Activated naive CD4-positive, alpha-beta T cell treated with anti-CD3 and anti-CD28 coated beads, Interleukin-2, amount 10 ng/mL, durations not matched to agents 7 days and 5 days (primary cell): ENCODE measurements at places on chromosomes 6 and 20.
A peak's percentile ranks its signal among the peaks of the same experiment; 100 is the strongest.

DNA sequence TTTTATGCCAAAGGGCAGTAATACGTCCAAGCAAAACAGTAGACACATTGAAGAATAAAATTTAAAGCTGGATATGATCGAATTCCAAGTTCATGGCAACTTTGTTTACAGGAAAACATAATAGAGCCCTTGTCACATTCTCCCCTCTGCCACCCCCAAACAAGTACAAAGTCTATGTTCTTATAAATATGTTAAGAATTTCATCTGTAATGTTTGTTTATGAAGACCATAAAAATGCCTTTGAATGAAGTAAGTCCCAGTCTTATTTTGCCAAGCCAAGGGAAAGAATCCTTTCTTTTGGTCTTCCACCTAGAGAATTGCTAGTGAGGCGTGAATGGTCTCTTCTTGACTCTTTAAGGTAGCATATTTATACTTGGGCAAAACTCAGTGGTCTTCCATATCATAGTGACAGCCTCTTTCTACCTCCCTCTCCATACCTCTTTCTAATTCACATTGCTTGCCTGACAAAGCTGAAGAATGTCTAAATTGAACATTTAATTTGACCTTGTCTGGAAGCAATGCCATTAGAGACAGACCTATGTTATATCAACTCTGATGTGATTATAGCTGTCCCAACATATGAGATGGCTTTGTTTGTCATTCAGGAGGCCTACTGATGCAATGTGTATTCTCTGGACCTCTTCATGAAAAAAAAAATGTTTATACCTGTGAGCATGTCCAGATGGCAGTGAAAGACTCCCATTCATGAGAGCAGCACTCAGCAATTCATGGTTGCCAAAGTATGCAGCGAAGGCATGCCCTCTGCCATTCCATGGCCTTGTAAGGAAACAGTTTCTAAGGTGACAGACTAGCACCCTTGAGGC, 70.6 kb upstream of the CCN2 start:
- no peaks in the 10 kb centered on the region for H3K36me3 ChIP-seq
- H3K27me3 ChIP-seq, result no peaks in the 10 kb centered on the region
- no peak overlapping the region for H3K27ac ChIP-seq
- H3K4me3 ChIP-seq, result no peak overlapping the region

GRCh38 chr6:52522655-52523054, 54.2 kb downstream of the TRAM2 start:
- no peak overlapping the region for H3K4me3 ChIP-seq
- no peak for DNase-seq
- no peaks in the 10 kb centered on the region for H3K4me1 ChIP-seq
- H3K27ac ChIP-seq, result no peak overlapping the region
- no peaks in the 10 kb centered on the region for H3K27me3 ChIP-seq
- H3K36me3 ChIP-seq, result no peaks in the 10 kb centered on the region

DNA sequence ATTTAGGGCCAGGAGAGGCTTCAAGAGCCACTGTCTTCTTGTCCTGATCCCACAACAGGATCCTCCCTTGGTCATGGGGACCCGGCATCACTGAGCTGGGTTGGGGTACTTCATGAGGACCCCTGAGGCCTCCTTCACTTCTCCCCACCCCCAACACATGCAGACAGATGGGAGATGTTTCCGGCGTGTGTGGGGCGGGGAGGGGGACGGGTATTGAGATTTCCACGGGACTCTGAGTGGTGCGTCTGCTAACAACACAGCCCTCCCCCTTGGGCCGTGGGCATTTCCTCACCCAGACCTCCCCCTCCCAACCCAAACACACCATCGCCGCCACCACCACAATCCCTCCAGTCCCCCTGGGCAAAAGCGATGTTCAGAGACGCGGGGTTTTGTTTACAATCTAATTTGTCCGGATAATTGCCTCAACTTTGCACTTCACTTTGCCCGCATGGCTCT, 906 bp upstream of the FOXP4 start:
- H3K27ac ChIP-seq, result peak overlapping the region; percentile 31
- peaks cover 2% of the 10 kb centered on the region for H3K36me3 ChIP-seq
- H3K4me3 ChIP-seq, result peak overlapping the region; percentile 68

DNA sequence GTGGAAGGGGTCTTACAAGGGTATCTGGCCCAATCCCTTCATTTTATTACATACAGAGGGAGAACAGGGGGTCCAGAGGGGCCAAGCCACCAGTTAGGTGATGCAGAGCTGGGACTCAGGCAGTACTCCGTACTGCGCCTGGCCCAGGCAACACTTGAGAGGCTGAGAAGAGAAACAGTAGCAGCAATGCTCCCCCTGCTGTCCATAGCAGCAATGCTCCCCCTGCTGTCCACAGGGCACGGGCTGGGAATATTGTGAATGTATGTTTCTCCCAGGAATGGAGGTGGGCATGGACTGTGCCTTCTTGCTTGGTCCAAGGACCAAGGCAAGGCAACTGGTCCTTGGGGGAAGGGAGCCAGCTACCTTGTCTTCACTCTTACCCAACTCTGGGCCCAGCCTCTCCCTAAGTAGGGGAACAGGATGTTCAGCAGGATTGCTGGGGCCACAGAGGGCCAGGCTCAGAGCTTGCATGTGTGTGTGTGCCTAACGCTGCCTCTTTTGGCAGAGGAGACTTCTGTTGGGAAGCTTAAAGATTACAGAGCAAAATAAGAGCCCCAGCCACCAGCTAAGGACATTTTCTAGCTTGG, 14.8 kb upstream of the FAM83C start:
- H3K27me3 ChIP-seq, result no peaks in the 10 kb centered on the region
- H3K4me1 ChIP-seq, result peaks cover 32% of the 10 kb centered on the region
- no peak overlapping the region for H3K4me3 ChIP-seq
- DNase-seq, result peak; percentile 45
- H3K36me3 ChIP-seq, result peaks cover 3% of the 10 kb centered on the region

GRCh38 chr6:85452441-85452881, 2.6 kb downstream of the NT5E start:
- peaks cover 46% of the 10 kb centered on the region for H3K4me1 ChIP-seq
- peaks cover 85% of the 10 kb centered on the region for H3K27me3 ChIP-seq
- no peaks in the 10 kb centered on the region for H3K36me3 ChIP-seq

- no peak overlapping the region for H3K4me3 ChIP-seq
- no peaks in the 10 kb centered on the region for H3K4me1 ChIP-seq
- H3K36me3 ChIP-seq, result no peaks in the 10 kb centered on the region
- no peak overlapping the region for H3K27ac ChIP-seq
- peaks cover 13% of the 10 kb centered on the region for H3K27me3 ChIP-seq
Observed at GRCh38 chr6:72406517-72406916, 215.3 kb upstream of the KCNQ5 start.

- H3K36me3 ChIP-seq, result peaks cover 34% of the 10 kb centered on the region
- peak overlapping the region; percentile 97 for H3K4me3 ChIP-seq
- H3K4me1 ChIP-seq, result peaks cover 20% of the 10 kb centered on the region
- peaks cover 10% of the 10 kb centered on the region for H3K27me3 ChIP-seq
- no peak for DNase-seq
Observed at GRCh38 chr6:37168811-37169495, 999 bp upstream of the PIM1 start.

DNA sequence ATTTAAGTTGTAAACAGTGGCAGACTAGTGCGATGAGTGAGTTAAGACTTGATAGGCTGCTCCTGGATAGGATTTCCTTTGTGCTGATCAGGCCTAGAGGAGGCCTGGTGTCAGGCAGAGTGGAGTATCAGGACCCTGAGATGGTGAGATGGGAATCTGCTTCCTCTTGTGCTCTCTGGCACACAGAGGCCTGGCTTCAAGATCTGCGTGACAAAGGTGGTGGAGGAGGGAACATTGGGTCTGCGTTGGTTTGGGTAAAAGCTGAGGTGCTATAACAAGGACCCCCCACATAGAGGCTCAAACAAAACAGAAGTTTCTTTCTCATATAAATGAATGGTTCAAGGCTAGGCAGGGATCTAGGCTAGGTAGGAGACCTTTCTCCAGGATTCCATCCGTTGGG, 20.3 kb downstream of the SCAND1 start:
- H3K4me1 ChIP-seq, result peaks cover 16% of the 10 kb centered on the region
- no peak overlapping the region for H3K27ac ChIP-seq
- H3K4me3 ChIP-seq, result no peak overlapping the region

DNA sequence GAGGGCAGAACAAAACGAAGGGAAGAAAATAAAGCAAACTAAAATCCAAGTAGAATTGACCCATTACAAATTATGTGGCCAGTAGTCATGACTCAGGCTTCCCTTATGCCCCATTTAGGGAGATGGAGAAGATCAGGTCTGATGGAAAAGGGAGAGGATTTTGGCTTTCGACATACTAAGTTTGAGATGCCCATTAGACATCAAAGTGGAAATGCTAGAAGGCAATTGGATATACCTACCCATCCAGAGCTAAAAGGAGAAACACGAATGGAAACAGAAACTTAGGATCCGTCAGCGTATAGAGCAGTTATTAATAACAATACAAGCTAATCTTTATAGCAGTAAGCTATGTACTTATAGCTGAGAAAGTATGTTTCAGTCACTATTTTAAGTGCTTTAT, 4.8 kb downstream of the TRPC4AP start:
- peaks cover 18% of the 10 kb centered on the region for H3K36me3 ChIP-seq
- H3K27me3 ChIP-seq, result no peaks in the 10 kb centered on the region
- H3K4me3 ChIP-seq, result no peak overlapping the region
- no peak for DNase-seq
- H3K27ac ChIP-seq, result no peak overlapping the region

DNA sequence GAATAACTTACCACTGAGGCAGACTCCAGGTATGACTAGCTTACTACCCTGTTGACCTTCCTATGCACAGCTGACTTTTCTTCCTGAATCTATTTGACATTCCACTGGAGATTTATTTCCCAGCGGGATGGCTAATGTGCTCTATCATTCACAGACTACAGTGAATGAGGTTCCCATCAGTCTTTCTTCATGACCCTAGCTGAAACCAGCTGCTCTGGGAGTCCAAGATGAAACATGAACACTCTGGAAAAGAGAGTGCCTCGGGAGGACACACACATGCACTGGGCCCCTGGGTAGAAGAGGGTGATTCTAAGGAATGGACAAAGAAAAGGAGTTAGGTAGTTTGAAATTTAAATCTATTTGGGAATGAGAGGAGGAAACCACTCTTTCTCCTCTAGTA, 82.6 kb upstream of the DST start:
- no peaks in the 10 kb centered on the region for H3K36me3 ChIP-seq
- no peaks in the 10 kb centered on the region for H3K4me1 ChIP-seq

DNA sequence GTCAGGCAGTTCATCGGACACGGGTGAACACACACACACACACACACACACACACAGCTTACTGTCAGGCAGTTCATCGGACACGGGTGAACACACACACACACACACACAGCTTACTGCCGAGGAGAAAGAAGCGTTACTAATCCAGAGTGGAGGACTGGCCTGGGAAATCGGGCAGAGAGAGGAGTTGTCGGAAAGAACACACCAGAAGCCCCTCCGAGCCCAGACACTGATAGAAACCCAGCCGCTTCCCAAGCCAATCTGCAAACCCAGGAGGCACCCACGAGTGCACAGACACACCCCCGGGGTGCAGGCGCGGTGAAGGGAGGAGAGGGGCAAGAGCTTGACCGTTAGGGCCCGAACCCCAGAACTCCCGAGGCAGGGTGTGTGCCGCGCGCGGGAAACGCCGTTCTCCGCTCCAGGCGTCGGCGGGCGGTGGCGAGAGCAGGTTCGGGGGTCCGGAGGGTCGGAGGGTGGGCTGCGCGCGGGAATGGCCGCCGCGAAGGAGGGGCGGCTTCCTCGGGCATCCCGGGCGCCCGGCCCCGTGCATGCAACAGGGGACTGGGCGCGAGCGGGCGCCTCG, 636 bp downstream of the ELOVL2 start:
- H3K27me3 ChIP-seq, result peaks cover 50% of the 10 kb centered on the region
- peaks cover 15% of the 10 kb centered on the region for H3K4me1 ChIP-seq
- H3K27ac ChIP-seq, result no peak overlapping the region
- H3K4me3 ChIP-seq, result peak overlapping the region; percentile 60
- DNase-seq, result no peak

DNA sequence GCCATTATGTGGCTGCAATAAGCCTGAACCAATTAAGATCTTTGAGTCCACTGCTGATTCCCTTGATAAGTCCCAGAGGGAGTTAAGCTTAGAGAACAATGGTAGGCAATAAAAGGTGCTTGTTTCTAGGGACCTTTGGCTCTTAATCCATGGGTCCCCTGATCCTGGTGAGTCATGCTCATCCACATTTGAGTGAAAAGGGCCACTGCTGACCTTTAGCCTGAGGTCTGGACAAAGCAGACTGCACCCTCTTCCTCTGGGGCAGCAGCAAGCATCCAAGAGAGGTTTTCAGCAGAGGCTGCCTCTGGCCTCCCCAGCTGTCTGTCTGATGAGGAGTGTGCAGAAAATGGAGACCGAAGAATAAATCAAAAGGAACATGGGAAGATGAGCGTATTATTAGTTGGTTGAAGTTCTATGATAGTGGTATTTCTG, 16.1 kb upstream of the SCGN start:
- no peak for DNase-seq
- H3K4me1 ChIP-seq, result no peaks in the 10 kb centered on the region
- H3K4me3 ChIP-seq, result no peak overlapping the region
- no peaks in the 10 kb centered on the region for H3K36me3 ChIP-seq
- H3K27ac ChIP-seq, result no peak overlapping the region
- H3K27me3 ChIP-seq, result peaks cover 17% of the 10 kb centered on the region

GRCh38 chr6:17277256-17277655, 3.9 kb upstream of the RBM24 start:
- H3K4me1 ChIP-seq, result peaks cover 10% of the 10 kb centered on the region
- peaks cover 41% of the 10 kb centered on the region for H3K27me3 ChIP-seq
- H3K36me3 ChIP-seq, result peaks cover 1% of the 10 kb centered on the region
- no peak overlapping the region for H3K4me3 ChIP-seq
- no peak overlapping the region for H3K27ac ChIP-seq

GRCh38 chr6:78614961-78615360, 252.4 kb upstream of the IRAK1BP1 start:
- H3K27me3 ChIP-seq, result no peaks in the 10 kb centered on the region
- DNase-seq, result no peak
- no peaks in the 10 kb centered on the region for H3K36me3 ChIP-seq
- H3K4me1 ChIP-seq, result no peaks in the 10 kb centered on the region

GRCh38 chr6:25193460-25194171, 85.6 kb upstream of the CARMIL1 start:
- no peak overlapping the region for H3K4me3 ChIP-seq
- DNase-seq, result no peak
- no peaks in the 10 kb centered on the region for H3K4me1 ChIP-seq
- peaks cover 9% of the 10 kb centered on the region for H3K27me3 ChIP-seq

DNA sequence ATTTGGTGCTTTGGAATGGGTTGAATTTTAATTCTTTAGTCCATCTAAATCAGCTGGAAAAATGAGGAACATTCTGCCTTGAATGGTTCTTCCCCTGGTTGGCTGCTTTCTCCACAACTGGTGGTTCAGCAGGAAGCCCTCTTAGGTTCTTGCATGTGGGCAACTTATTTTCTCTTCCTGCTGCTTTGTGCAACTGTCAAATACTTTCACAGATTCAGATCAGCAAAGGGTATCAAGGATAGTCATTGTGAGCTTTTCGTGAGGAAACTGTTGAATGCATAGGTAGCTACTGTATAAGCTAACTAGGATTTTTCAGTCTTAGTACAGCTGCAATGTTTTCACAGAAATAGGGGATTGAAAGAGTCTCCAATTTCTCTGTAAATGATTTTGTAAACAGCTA, 72.9 kb upstream of the MRAP2 start:
- H3K27me3 ChIP-seq, result no peaks in the 10 kb centered on the region
- H3K36me3 ChIP-seq, result peaks cover 44% of the 10 kb centered on the region
- no peak overlapping the region for H3K27ac ChIP-seq

- DNase-seq, result peak; percentile 67
- peak overlapping the region; percentile 76 for H3K4me3 ChIP-seq
- no peaks in the 10 kb centered on the region for H3K27me3 ChIP-seq
- H3K27ac ChIP-seq, result peak overlapping the region; percentile 91
- peaks cover 52% of the 10 kb centered on the region for H3K4me1 ChIP-seq
- H3K36me3 ChIP-seq, result peaks cover 13% of the 10 kb centered on the region
Observed at GRCh38 chr6:156778454-156779205, 1.5 kb downstream of the ARID1B start.
